ENCODE measurements at places on chromosomes 7 and 10. TPM values are rescaled to one million over a fixed set of nuclear protein-coding genes. Genes with fewer than 3 reads are reported as not detected.

POM121L12 gene
- total RNA-seq = not detected

DRGX gene
- not detected for total RNA-seq

STEAP1 gene
- total RNA-seq = 28.5 TPM

GPC2 gene
- 0.79 TPM for total RNA-seq

DAGLB gene
- 10.3 TPM for total RNA-seq

DNA sequence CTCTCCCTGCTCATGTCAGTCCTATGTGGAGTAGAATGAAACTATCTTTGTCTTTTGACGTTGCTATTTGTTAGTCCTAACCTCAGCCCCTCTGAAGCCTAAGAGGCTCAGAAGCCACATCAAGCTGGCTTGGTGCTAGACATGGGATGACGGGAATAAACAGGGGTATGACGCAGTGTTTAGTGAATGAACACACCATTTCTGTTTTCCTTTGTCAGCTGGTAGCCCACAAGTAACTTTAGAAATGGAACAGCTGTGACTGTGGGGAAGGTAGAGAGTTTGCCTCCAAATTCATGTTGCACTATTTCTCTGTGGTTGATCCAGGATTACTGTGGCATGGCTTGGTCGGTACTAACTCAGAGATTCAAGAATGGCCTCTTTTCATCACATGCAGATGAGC lies 31.3 kb downstream of the COX15 start:
- DNase-seq = no peak

DNA sequence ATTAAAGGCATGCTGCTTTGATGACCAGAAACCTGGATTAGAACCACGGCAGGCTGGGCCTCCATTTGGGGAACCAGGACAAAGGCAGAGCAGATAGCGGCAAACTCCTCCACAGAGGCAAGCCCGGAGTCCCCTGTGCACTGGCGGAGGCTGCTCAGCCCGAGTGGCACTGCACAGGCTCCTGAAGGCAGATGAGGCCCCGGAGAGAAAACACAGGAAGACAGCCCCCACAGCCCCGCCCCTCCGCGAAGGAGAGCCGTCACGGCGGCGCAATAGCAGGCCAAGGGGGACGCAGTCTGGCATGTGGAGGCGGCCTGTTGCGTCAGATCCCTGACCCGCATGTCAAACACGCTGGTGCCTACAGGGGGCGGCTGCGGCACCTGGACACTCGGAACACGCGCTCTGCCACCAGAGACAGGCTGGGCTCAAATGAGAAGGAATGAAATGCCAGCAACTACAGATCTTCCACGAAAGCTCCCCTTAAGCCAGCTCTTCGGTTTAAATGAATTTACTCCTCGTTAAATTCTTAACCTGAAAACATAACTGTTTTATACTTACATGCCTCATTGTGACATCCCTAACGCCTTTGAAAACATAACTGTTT lies 128.5 kb downstream of the MAD1L1 start:
- DNase-seq = peak; percentile 80

DNA sequence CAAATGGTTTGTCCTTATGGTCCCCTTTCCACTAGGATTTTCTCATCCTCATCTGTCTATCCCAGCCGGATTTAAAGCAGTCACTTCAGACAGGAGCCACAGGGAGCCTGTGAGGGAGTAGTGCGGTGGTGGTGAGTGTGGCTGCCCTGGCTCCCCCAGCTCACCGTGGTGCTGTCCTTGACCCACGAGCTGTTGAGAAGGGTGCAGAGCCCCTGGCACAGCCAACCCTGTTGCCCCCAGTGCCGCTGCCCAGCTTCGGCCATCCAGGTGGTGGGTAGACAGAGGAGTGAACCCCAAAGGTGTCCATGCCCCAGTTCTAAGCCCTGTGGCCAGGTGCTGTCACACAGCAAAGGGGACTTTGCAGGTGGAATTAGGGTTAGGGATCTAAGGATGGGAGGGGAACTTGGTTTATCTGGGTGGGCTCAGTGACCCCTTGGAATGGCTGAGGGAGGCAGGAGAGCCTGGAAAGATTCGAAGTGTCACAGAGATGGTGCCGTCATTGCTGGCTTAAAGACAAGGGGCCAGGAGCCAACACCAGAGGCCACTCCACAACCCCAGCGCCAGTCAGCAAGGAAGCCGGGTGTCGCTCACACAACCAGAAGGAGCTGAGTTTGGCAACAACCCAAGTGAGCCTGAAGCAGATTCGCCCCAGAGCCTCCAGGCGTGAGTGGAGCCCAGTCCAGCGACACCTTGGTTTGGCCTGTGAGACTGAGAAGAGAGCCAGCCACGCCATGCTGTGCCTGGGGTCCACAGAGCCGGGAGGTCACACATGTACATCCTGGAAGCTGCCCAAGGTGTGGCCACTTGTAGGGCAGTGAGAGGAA lies 142.4 kb downstream of the ADCY1 start:
- no peak for DNase-seq

- DNase-seq = no peak
These were observed 81.6 kb downstream of the ARMH3 start for GRCh38 chr10:101974091-101974971.

DNA sequence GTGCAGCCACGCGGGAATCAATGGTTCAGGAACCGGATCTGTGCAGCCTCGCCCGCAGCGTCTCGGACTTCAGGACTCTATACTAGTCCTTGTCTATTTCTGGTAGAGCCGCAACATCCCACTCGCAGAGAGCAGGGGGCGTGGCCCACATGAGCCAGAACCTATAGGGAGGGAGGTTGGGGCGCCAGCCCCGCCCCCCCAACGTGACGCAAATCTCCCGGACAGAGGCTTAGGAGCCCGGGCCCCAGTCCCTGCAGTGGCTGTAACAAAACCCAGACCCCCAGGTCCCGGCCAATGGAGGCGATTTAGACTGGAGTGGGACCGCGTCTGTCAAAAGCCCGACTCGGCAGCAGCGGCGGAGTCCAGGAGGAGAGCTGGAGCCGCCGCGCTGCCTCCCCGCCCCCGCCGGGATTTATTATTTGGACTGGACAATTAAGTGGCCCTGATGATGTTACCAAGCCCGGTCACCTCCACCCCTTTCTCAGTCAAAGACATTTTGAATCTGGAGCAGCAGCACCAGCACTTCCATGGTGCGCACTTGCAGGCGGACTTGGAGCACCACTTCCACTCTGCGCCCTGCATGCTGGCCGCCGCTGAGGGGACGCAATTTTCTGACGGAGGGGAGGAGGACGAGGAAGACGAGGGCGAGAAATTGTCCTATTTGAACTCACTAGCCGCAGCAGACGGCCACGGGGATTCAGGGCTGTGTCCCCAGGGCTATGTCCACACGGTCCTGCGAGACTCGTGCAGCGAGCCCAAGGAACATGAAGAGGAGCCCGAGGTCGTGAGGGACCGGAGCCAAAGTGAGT lies at the start of gene NKX2-3:
TSS of gene NKX2-3 (plus strand) at position 256 of the 809 bp plus-strand sequence. CDS start at position 446, 190 bp downstream.
- DNase-seq = peak; percentile 75

DNA sequence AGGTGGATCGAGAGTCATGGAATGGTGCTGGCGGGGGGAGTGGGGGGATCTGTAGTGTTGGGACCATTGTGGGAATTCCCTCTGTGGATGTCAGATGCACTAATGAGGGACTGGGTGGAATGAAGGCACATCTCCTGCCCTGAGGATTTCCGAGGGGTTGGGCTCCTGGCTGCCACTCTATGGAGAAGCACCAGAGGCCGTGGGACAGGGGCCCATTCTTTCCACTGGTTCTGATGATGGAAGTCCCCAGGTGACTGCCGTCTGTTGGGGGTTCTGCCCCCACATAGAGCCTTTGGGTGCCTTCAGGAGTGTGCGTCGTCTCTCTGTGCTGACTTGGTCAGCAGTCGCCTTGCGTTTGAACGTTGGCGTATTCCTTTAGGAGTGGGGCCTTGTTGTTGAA lies 202.9 kb downstream of the GLRX3 start:
- no peak for DNase-seq

- no peak for DNase-seq
These were observed 166.9 kb downstream of the SNX10 start for GRCh38 chr7:26458466-26459145.

DNA sequence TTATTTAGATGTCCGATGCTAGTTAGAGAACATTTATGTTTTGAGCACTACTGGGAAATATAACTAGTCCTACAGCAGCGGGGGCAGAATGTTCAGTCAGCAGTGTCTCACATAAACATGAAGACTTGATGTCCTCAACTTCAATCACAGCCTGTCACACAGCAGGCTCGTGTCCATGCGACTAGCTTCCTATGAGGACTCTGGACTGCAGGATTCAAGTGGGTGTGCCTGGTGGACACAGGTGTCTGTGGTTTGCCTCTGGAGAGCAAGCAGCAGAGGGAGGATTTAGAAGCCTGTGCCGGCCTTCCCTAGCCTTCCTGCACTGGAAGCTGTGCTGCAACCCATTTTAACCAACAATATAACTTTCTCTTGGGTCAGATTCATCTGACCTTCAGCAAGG lies 30.0 kb upstream of the LANCL2 start:
- no peak for DNase-seq

GRCh38 chr10:70145166-70145665 lies 1.3 kb downstream of the TYSND1 start:
- DNase-seq = no peak

DNA sequence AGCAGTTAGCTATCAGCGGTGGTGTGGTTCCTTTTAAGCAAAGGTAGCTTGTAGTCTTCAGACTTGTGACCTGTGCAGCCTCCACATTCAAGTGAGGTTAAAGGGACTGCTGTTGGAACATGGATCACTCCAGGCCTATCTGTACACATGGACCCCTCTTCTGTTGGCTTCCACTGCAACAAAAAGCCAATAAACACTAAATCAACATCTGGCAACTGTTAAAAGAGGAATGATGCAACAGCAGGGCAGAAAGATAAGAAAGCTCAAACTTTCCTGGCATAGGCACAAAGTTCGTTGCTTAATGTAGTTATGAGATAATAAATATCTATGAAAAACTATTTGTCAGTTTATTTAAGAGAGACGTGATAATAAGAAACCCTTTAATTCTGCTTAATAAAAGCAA lies 4.0 kb upstream of the MINPP1 start:
- DNase-seq = peak; percentile 62

DNA sequence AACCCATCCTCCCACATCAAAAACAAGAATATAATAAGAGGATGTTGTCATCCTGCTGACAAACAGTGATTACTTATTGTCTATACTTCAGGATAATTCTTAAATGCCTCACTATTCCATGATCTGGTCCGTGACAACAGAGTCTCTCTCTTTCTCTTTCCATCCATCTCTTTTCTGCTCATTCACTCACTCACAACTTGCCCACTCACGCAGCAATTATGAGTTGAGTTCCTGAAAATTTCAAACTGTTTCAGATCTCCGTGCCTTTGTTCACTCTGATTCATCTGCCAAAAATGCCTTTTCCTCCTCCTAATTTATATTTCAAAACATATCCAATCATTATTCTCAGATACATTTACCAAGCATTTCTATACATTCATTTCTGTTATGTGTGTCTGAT lies 1.4 kb downstream of the OR6B1 start:
- DNase-seq = no peak

- DNase-seq = no peak
These were observed 6.6 kb upstream of the WDFY4 start for GRCh38 chr10:48678041-48678440.

- no peak for DNase-seq
These were observed 433.4 kb downstream of the TCERG1L start for GRCh38 chr10:130878131-130878530.
